Astrocyte (in vitro differentiated cells and primary cell): ENCODE measurements at places on chromosomes 7 and 10. TPM values are rescaled to one million over a fixed set of nuclear protein-coding genes. Genes with fewer than 3 reads are reported as not detected.

The PTPN20 gene
- total RNA-seq, result not detected in 2 replicates

The GPR158 gene
- 0.12 and 0.27 TPM in 2 replicates for total RNA-seq

The ALOX5 gene
- 1.0 and 1.8 TPM in 2 replicates for total RNA-seq

The CCM2 gene
- 57.6 and 62.0 TPM in 2 replicates for total RNA-seq

The PNLIPRP3 gene
- not detected in 2 replicates for total RNA-seq

The IL6 gene
- 2.5 and 2.7 TPM in 2 replicates for total RNA-seq

The GSTO2 gene
- total RNA-seq, result 1.2 and 1.9 TPM in 2 replicates

DNA sequence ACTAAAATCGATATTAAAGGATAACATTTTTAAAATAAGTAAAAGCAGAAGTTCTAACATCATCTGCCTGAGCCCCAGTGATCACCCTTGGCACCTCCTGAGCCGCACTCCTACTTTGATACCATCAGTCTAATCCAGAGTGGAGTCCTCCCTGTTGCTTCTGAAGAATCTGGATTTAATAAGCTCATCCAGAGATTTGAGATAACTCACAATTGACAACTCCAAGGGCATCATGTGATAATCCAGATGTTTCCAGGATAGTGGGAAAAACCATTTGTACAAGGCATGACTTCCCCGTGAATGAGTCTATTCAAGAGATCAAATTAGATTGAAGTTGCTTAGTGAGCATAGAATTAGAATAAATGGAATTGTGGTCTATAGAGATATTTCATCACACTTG is 475.8 kb upstream of the C7orf33 start:
- H3K27me3 ChIP-seq, result no peaks in the 10 kb centered on the region
- H3K4me3 ChIP-seq, result no peak overlapping the region
- no peak overlapping the region for H3K27ac ChIP-seq
- no peak for DNase-seq
- H3K36me3 ChIP-seq, result no peaks in the 10 kb centered on the region

GRCh38 chr10:132430861-132431271 is 33.9 kb downstream of the PWWP2B start:
- no peaks in the 10 kb centered on the region for H3K27me3 ChIP-seq
- no peaks in the 10 kb centered on the region for H3K4me1 ChIP-seq
- no peak overlapping the region for H3K4me3 ChIP-seq

- H3K4me3 ChIP-seq, result no peak overlapping the region
- DNase-seq, result no peak
- no peaks in the 10 kb centered on the region for H3K36me3 ChIP-seq
- no peaks in the 10 kb centered on the region for H3K27me3 ChIP-seq
- H3K27ac ChIP-seq, result no peak overlapping the region
- H3K4me1 ChIP-seq, result no peaks in the 10 kb centered on the region
Observed at GRCh38 chr10:35210961-35211360, 84.3 kb downstream of the CREM start.

DNA sequence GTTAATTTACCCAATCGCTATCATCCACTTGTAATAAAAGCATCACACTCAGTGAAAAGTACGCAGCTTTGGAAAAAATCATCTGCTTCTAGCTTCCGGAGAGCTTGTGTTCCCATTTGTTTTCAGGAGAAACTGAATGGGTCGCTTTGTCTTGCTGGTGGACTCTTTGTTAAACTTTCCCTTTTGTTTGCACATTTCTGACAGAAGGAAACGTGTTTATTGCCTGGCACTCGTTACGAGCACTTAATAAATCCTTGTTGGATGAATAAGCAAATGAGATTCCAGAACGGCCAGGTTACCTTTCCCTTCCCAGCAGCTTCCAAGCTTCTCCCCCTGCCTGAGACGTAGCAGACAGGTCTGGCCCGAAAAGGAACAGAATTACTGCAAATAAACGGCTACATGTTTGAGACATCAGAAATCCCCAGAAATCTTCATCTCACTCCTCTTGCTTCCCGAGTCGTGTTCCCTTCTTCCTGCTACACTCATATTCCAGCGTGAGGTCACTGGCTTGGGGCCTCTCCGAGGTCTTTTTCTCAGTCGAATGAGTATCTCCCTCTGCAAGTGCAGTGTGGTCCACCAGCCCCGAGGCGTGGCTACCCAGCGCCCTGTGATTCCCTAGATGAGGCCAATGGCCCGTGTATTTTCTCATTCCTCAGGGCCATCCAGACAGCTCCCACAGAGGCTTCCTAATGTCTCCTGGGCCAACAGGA is 167.2 kb downstream of the FRMD4A start:
- H3K4me1 ChIP-seq, result no peaks in the 10 kb centered on the region
- peaks cover 32% of the 10 kb centered on the region for H3K27me3 ChIP-seq
- no peak overlapping the region for H3K27ac ChIP-seq
- H3K36me3 ChIP-seq, result no peaks in the 10 kb centered on the region

GRCh38 chr10:30160271-30160982 is 101.0 kb upstream of the JCAD start:
- H3K27ac ChIP-seq, result no peak overlapping the region
- H3K27me3 ChIP-seq, result no peaks in the 10 kb centered on the region
- no peak for DNase-seq
- H3K36me3 ChIP-seq, result no peaks in the 10 kb centered on the region

DNA sequence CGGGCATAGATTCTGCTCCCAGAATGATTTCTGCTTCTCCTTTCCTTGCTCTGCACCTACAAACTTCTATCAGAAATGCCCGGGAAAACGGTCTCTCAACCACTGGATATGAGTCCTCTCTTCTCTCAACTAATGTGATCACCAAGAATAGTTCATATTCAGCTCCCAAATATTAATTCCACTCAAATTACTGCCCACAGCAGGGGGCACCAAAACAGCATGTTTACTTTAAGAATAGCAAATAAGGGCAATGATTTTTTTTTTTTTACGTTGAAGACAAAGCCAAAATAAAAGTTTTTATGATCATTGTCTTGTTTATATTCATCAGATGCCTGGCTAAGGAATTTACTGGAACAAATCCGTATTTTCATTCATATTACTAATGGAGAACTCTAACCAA is 94.9 kb upstream of the PRSS1 start:
- H3K27ac ChIP-seq, result no peak overlapping the region
- H3K4me1 ChIP-seq, result no peaks in the 10 kb centered on the region
- no peaks in the 10 kb centered on the region for H3K36me3 ChIP-seq
- H3K4me3 ChIP-seq, result no peak overlapping the region
- peaks cover 8% of the 10 kb centered on the region for H3K27me3 ChIP-seq
- DNase-seq, result no peak

DNA sequence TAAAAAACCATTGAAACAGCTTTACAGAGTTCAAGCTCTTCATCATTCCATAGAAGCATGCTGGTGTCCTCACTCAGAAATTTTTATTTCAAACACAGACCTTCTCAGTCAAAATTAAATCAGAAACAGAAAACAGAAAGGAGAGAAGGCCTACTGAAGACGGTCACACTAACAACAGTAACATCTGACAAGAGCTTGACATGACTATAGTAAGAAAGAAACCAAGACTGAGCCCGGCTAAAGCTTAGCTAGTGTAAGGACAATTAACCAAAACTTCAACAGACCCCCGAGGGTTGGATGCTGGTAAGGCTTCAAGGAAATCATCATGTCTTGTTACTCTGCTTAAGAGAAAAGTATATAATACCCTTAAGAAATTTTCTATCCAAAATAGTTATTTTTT is 38.6 kb downstream of the MTPN start:
- H3K27ac ChIP-seq, result no peak overlapping the region
- H3K4me1 ChIP-seq, result no peaks in the 10 kb centered on the region
- no peak for DNase-seq
- H3K36me3 ChIP-seq, result no peaks in the 10 kb centered on the region
- no peaks in the 10 kb centered on the region for H3K27me3 ChIP-seq
- no peak overlapping the region for H3K4me3 ChIP-seq

DNA sequence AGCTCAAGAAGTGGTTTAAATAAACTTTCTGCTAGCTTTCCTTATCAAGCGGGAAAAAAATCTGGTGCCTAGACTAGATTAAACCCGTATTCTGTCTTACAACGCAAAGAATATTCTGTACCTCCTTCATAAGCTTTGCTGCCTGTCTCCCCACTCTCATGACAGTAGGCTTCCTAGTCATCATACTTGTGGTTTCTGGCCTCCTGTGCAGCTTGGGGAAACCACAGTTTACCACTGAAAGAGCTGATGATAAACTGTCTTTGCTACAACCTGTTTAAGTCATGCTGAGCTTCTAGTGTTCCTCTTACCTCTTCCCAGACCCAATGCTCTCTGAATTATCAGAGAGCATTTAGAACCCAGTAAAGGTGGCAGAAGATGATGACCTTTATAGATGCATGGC is 55.0 kb downstream of the PODXL start:
- H3K4me3 ChIP-seq, result no peak overlapping the region
- H3K27me3 ChIP-seq, result no peaks in the 10 kb centered on the region
- DNase-seq, result peak; percentile 81
- H3K4me1 ChIP-seq, result peaks cover 21% of the 10 kb centered on the region
- H3K36me3 ChIP-seq, result peaks cover 6% of the 10 kb centered on the region
- no peak overlapping the region for H3K27ac ChIP-seq

- no peak for DNase-seq
- H3K4me3 ChIP-seq, result no peak overlapping the region
- H3K27ac ChIP-seq, result no peak overlapping the region
- H3K4me1 ChIP-seq, result no peaks in the 10 kb centered on the region
- no peaks in the 10 kb centered on the region for H3K36me3 ChIP-seq
Observed at GRCh38 chr7:111860248-111860647, 298.0 kb upstream of the IMMP2L start.

DNA sequence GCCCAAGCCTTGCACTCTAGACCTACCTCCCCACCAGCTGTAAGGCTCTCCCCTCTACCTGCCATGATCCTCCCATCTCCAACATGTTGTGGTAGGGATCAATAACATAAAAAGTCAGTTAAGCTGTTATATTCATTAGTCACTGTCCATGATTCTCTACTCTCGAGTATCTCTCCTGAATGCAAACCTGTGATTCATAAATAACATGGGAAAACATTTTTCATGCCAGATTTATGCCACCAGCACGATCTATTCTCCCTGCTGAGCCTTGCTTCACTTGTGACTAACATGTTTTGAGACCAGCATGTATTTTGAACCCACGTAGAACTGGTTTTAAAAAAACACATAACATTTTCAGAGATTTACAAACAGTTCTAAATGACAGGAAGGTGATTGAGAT is 30.3 kb downstream of the TMEM168 start:
- no peaks in the 10 kb centered on the region for H3K4me1 ChIP-seq
- no peaks in the 10 kb centered on the region for H3K27me3 ChIP-seq
- no peak for DNase-seq
- no peak overlapping the region for H3K27ac ChIP-seq
- H3K36me3 ChIP-seq, result no peaks in the 10 kb centered on the region

GRCh38 chr7:157233677-157234076 is 95.0 kb downstream of the UBE3C start:
- H3K36me3 ChIP-seq, result peaks cover 15% of the 10 kb centered on the region
- no peaks in the 10 kb centered on the region for H3K27me3 ChIP-seq
- H3K4me3 ChIP-seq, result no peak overlapping the region
- peak; percentile 12 for DNase-seq
- no peak overlapping the region for H3K27ac ChIP-seq
- peaks cover 11% of the 10 kb centered on the region for H3K4me1 ChIP-seq

- no peak overlapping the region for H3K27ac ChIP-seq
- H3K4me1 ChIP-seq, result peaks cover 4% of the 10 kb centered on the region
- H3K36me3 ChIP-seq, result no peaks in the 10 kb centered on the region
Observed at GRCh38 chr10:78557433-78557925, 511.3 kb upstream of the ZMIZ1 start.

GRCh38 chr10:68734349-68734748 is 13.3 kb downstream of the CCAR1 start:
- H3K27me3 ChIP-seq, result no peaks in the 10 kb centered on the region
- no peaks in the 10 kb centered on the region for H3K4me1 ChIP-seq
- peaks cover 38% of the 10 kb centered on the region for H3K36me3 ChIP-seq
- H3K27ac ChIP-seq, result no peak overlapping the region
- no peak overlapping the region for H3K4me3 ChIP-seq

- H3K27ac ChIP-seq, result no peak overlapping the region
- H3K4me1 ChIP-seq, result no peaks in the 10 kb centered on the region
- no peak for DNase-seq
- no peaks in the 10 kb centered on the region for H3K36me3 ChIP-seq
- H3K4me3 ChIP-seq, result no peak overlapping the region
Observed at GRCh38 chr10:46198516-46198915, 88.3 kb upstream of the ANTXRL start.

DNA sequence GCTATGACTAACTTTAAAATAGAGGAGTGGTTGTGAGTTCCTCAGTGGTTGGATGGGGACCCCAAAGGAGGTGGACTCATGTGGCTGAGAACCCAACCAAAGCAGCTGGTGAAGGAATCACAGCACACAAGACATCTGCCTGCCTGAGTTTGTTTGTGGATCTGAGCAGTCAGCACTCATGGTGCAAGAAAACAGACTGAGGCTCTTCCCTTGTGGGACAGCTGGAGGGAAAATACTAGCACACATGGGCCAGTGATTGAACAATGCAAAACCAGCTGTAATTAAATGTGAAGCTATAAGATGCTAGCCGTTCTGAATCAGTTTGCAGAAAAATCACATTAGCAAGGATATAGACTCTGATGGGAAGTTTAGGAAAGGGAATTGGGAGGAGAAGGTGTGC is 707.3 kb downstream of the GRID1 start:
- H3K4me3 ChIP-seq, result no peak overlapping the region
- no peak overlapping the region for H3K27ac ChIP-seq
- no peaks in the 10 kb centered on the region for H3K36me3 ChIP-seq
- no peak for DNase-seq
- H3K4me1 ChIP-seq, result peaks cover 12% of the 10 kb centered on the region

- H3K4me1 ChIP-seq, result no peaks in the 10 kb centered on the region
- no peaks in the 10 kb centered on the region for H3K36me3 ChIP-seq
- H3K27me3 ChIP-seq, result peaks cover 8% of the 10 kb centered on the region
Observed at GRCh38 chr7:32319012-32319382, 171.2 kb downstream of the LSM5 start.

GRCh38 chr7:55508221-55509011 is 63.9 kb downstream of the VOPP1 start:
- DNase-seq, result no peak
- no peak overlapping the region for H3K27ac ChIP-seq
- H3K4me3 ChIP-seq, result no peak overlapping the region
- no peaks in the 10 kb centered on the region for H3K36me3 ChIP-seq
- H3K4me1 ChIP-seq, result peaks cover 18% of the 10 kb centered on the region
- no peaks in the 10 kb centered on the region for H3K27me3 ChIP-seq

- H3K27ac ChIP-seq, result no peak overlapping the region
- H3K4me3 ChIP-seq, result no peak overlapping the region
- no peak for DNase-seq
- no peaks in the 10 kb centered on the region for H3K27me3 ChIP-seq
- no peaks in the 10 kb centered on the region for H3K36me3 ChIP-seq
Observed at GRCh38 chr10:36380538-36380937, 738.4 kb upstream of the FZD8 start.

DNA sequence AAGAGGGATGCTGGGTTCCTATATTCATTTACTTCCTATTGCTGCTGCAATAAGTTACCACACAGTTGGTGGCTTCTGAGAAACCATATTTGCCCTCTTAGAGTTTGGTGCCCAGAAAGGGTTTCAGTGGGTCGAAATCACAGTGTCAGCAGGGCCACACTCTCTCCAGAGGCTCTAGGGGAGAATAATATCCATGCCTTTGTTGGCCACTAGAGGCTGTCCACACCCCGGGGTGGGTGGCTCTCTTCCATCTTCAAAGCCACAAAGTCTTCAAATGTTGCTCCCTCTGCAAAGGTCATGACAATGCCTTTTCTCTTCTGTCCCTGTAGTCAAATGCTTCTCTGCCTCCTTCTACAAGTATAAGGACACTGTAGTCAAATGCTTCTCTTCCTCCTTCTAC is 989.4 kb downstream of the CCSER2 start:
- no peaks in the 10 kb centered on the region for H3K36me3 ChIP-seq
- no peaks in the 10 kb centered on the region for H3K27me3 ChIP-seq
- no peak overlapping the region for H3K27ac ChIP-seq
- no peak for DNase-seq
- H3K4me3 ChIP-seq, result no peak overlapping the region
- no peaks in the 10 kb centered on the region for H3K4me1 ChIP-seq
